ENCODE measurements at places on chromosomes 7 and 10.

- no peak for DNase-seq
Measured at GRCh38 chr7:7670490-7670889, 29.9 kb downstream of the UMAD1 start.

GRCh38 chr10:1213252-1214070, 157.3 kb downstream of the WDR37 start:
- DNase-seq, result no peak

GRCh38 chr7:158695726-158696452, 8.7 kb downstream of the NCAPG2 start:
- DNase-seq, result peak; percentile 9

- DNase-seq, result no peak
Measured at GRCh38 chr10:89550509-89550908, 15.1 kb upstream of the SLC16A12 start.

DNA sequence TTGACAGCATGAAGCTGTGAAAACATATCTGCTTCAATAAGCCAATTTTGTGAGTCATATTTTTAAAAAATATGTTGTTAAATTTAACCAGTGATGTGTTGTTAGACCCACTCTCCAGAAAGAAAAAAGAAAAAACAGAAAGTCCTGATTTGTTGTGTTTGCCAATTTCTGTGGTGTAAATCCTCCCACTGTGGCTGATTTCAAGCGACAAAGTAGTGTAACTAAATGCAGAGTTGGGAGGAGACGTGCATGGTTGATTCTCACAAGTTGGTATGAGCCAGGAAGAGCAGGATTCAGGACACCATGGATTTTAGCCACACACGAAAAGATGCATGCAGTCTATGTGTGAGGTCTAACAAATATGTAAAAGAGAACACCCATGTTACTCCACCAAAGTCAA, 139.1 kb downstream of the CCDC3 start:
- no peak for DNase-seq

DNA sequence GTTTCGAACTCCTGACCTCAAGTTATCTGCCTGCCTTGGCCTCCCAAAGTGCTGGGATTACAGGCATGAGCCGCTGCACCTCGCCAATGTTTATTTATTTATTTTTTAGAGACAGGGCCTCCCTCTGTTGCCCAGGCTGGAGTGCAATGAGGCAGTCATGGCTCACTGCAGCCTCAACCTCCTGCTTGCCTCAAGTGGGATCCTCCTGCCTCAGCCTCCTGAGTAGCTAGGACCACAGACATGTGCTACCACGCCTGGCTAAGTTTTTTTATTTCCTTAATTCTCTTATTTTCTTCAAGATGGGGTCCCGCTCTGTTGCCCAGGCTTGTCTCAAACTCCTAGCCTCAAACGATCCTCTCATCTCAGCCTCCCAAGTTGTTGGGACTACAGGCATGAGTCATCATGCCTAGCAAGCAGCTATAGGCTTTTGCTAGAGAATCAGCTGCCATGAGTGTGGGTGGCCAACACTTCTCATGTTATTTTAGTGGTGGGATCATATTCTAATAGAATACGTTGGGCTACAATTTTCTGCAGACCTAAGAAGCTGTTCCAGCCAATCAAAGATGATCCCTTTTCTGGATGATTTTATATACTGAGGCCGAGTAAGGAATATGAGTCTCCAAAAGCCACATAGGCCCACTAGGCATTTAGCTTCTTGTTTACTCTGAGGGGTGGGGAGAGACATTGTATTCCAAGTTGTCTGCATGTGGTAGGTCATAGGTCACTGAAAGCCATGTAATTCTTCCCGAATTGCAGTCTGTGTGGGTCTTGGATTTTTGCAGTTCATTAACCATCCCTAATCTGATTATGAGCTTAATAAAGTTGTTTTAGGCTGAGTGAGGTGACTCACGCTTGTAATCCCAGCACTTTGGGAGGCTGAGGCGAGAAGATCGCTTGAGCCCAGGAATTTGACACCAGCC, 7.6 kb upstream of the TMEM248 start:
- DNase-seq, result no peak

DNA sequence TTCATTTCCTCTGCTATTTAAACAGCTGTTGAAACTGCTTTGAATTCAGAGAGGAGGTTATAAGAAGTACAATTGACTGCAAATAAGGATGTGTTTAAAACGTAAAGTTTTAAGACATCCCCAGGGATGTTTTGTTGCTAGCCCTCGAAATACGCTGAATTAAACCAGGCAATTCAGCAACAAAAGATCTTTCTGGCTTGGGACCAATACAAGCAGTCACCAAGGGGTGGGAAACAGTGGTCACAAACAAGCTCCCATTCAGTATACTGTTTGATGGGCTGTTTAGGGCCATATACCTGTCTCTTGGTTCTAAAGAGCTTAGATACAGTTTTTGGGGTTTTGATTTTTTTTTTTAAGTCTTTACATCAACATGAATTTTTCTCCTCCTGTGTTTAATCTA, 446.3 kb upstream of the POT1 start:
- no peak for DNase-seq

GRCh38 chr10:33233221-33233620, 101.2 kb downstream of the NRP1 start:
- DNase-seq, result no peak

- no peak for DNase-seq
Measured at GRCh38 chr10:3131098-3131497, 41.5 kb downstream of the PITRM1 start.

DNA sequence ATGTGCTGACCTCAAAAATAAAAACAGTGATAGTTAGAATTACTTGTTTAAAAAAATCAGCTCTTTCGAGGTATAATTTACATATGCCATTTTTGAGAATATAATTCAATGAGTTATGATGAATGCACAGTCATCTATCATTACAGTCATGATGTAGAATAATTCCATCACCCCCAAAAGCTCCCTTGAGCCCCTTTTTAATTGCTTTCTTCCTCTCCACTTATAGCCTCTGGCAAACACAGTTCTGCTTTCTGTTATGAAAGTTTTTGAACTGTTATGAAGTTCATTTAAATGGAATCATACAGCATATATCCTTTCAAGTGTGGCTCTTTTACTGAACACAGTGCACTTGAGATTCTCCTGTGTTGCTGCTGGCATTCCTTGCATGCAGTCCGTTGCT, 41.4 kb downstream of the PRTFDC1 start:
- DNase-seq, result no peak

DNA sequence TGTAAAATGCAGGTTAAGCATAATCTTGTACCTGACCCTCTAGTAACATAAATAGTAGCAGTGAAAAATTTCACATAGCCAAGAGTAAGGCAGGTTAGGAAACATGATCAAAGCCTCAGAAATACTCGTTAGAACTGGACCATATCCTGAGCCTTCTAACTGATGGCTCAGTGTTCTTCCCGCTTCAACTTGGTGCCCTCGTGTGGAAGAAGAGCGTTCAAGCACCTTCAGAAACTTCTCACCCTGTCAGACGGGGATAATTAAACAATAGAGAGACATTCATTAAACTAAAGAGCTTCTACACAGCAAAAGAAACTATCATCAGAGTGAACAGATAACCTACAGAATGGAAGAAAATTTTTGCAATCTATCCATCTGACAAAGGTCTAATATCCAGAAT, 124.5 kb downstream of the MYOF start:
- DNase-seq, result no peak

DNA sequence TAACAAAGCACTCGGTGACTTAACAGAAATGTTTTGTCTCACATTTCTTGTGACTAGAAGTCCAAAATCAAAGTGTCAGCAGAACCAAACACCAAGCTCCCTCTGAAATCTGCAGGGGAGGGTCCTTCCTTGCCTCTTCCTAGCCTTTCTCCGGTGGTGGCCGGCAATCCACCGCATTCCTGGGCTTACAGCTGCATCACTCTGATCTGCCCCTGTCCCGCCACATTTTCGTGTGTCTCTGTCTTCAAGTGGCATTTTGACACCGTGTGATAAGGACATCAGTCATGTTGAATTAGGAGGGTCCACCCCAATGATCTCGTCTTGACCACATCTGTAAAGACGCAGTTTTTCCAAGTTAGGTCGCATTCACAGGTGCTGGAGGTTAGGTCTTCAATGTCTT, 30.5 kb upstream of the TOMM7 start:
- no peak for DNase-seq

GRCh38 chr10:52706332-52707070, 66.1 kb downstream of the MBL2 start:
- no peak for DNase-seq

DNA sequence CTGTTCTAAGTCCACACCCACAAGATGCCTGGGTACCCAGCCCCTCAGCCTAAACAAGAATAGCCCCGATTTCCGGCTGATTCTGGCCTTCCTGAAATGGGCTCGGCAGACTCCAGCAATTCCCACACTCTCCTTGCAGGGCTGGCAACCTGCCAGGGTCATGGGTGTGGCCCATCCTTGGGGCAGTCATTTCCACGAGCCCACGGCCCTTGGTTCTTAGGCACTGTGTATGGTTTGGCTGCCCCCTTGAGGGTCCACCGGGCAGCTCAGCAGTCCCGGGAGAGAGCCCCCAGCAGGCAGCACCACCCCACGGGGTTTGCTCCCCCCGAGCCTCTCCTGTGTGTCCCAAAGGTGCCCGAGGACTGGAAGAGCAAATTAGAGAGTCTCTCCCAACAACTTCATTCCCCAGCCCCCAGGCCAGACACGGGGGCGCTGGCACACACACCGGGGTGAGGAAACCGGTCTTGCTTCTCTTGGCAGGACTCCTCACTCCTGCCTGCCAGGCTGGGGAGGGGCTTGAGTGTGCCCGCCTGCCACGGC, 142.2 kb downstream of the EMX2 start:
- no peak for DNase-seq

GRCh38 chr7:129853661-129854268, 99.0 kb downstream of the UBE2H start:
- DNase-seq, result no peak

DNA sequence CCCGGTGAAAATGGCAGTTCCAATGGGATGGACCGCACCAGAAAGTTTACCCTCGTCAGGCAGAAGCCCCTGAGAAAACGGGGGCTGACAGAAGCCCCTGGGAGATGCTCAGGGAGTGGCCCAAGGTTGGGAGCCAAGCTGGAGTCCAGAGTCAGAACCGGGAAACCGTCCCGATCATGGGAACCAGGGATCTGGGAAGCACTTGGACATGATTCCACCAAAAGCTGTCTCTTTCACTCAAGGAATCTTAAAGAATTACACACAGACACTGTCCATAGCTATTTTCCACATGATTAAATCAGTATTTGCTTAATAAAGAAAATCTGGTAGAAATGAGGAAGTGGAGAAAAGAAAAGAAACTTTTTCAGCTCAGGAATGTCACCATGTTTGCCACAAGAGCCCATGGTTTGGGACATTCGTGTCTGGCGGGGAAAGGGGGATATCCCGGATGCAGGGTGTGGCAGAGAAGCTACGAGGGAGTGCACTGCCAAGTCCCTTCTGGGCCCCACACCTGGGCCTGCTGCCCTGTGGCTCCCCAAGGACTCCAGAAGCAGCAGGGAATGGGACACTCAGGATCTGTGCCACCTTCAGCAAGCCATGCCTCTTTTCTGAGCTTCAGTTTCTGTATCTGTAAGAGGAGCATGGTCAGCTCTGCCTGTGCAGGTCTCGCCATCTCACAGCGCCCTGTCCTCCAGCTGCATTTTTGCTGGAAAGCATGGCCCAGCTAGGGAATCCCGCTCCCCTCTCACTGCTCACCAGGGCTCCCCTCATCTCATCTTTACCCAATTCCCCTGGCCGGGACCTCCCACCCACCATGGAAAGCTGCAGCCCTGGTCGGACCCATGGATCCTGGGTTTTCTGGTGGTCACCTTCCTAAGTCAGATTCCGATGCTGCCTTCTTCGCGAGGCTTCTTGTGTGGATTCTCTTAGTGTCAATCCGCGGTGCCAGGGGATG, 225.1 kb upstream of the GRB10 start:
- no peak for DNase-seq

GRCh38 chr10:110775020-110775375, 96.7 kb upstream of the PDCD4 start:
- DNase-seq, result no peak

GRCh38 chr10:99630991-99631390, 10.8 kb upstream of the SLC25A28 start:
- DNase-seq, result no peak

Data from stimulated activated CD4-positive, alpha-beta T cell treated with anti-CD3 and anti-CD28 coated beads, TNF-alpha, amount 100 ng/mL, for 1 hour (primary cell).